Stimulated activated CD4-positive, alpha-beta T cell treated with anti-CD3 and anti-CD28 coated beads, Interleukin-15, amount 100 ng/mL, for 48 hours (primary cell): ENCODE measurements at places on chromosomes 7 and 10.

DNA sequence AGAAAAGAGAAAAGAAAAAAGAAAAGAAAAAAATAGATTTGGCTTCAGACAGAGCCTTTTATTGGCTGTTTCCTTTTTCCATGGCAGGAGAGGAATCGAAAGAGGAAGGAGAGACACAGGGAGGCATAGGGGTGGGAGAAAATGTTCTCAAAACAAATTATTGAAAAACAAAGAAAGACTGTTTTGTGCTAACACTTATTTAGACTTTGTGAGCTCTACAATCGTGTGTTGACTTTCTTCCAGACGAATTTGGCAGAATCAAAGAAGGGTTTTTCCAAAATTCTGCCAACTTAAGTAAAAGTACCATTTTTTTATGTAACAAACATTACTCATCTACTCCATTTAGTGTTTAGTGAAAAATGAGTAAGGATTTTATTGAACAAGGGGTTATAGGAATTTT is 982.2 kb downstream of the REEP3 start:
- DNase-seq = no peak

DNA sequence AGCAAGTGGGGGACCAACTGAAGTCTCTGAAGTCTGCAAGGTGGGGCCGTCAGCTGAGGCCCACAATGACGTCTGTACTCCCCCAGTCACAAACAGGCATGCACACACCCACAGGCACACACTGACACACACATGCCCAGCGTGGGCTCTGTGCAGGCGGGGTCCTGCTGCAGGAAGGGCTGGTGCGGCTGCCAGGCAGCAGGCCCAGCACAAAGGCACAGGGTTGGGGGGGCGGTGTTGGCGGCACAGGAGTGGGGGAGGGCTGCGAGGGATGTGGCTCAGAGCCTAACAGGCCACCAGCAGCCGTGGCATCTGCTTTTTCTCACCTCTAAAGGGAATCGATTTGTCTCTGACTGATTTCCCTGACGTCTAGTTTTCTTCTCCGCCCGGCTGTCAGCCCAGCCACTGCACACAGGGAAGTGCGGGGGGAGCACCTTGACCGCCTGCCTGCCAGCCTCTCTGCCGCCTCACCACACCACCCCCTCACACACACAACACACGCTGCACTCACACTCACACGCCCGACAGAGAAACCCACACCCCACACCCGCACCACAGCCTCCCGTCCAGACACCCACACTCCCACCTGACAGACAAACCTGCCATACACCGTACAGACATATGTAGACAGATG is 43.5 kb upstream of the ZMIZ1 start:
- DNase-seq = no peak

DNA sequence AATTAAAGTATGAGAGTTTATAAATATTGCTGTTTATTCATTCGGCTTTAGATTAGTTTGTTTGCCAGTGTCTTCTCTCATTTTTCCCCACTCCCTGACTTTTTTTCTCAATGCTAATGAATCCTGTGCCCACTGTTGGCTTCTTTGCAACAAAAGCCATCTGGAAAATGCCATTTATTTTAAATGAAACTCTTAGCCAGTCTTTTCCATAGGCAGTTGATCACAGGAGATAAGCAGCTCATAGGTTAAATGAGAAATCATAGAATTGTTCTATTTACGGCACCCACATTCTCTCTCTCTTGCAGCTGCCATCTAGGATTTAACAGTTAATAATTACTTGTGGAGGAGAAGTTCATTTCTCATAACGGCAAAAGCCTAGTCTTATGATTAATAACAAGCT is 249.3 kb upstream of the POM121L12 start:
- no peak for DNase-seq

- DNase-seq = no peak
Measured at GRCh38 chr10:97573021-97573420, 442 bp downstream of the ANKRD2 start.
